ENCODE measurements at places on chromosomes 2 and 18.

DNA sequence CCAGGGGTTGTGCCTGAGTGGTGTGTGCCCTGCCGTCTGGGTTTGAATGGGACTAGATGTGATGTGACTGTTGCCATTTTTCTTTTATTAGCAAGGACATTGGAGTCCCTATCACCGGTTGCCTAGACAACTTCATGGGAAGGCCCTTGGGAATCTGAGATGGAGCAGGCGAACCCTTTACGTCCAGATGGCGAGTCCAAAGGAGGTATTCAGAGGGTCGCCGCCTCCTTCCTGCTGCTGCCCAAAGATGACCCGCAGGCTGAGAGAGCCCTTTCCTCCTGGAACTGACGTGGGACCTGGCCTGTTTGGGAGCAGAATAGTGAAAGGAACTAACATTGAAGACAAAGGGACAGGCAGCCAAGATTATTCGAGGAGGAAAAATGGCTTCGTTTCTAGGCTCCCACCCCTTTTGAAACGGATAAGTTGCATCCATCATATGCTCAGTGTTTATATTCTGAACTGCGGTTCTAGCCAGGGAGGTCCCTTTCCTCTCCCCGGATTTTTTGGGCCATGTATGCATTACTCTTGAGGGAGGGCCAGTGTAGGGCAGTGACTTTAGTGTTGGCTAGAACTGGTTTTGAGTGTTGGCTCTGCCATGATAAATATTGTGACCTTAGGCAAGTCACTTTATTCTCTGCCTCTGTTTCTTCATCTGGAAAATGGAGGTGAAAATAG is 673 bp downstream of the CENPO start:
- peak overlapping the region; percentile 92 for H3K27ac ChIP-seq
- H3K4me1 ChIP-seq = peaks cover 26% of the 10 kb centered on the region
- H3K27me3 ChIP-seq = no peaks in the 10 kb centered on the region

DNA sequence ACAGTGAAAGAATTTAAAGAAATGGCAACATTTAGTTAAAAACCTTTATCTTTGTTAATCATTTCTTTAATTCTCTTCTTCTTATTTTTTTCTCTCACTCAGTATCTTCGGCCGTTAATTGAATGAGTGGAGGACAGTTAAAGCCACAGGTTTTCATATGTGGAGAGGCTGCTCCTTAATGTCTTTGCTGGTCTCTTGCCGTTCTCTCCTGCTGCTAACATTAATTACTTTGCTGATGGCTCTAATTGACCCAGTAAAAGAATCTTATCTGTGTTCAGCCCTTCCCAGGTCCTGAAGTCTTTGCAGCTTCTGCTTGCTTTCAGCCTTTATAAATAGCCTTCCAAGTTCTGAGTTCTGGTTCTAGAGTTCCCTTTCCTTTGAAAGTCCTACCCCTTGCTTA is 77.1 kb downstream of the ADAM23 start:
- peak overlapping the region; percentile 73 for H3K27ac ChIP-seq
- H3K27me3 ChIP-seq = no peaks in the 10 kb centered on the region
- peak; percentile 7 for DNase-seq
- H3K36me3 ChIP-seq = no peaks in the 10 kb centered on the region
- no peak overlapping the region for H3K4me3 ChIP-seq

- H3K27ac ChIP-seq = no peak overlapping the region
- H3K36me3 ChIP-seq = peaks cover 9% of the 10 kb centered on the region
- no peak for DNase-seq
- no peak overlapping the region for H3K4me3 ChIP-seq
- H3K4me1 ChIP-seq = peaks cover 36% of the 10 kb centered on the region
Measured at GRCh38 chr2:144430722-144431391, 89.1 kb downstream of the ZEB2 start.

DNA sequence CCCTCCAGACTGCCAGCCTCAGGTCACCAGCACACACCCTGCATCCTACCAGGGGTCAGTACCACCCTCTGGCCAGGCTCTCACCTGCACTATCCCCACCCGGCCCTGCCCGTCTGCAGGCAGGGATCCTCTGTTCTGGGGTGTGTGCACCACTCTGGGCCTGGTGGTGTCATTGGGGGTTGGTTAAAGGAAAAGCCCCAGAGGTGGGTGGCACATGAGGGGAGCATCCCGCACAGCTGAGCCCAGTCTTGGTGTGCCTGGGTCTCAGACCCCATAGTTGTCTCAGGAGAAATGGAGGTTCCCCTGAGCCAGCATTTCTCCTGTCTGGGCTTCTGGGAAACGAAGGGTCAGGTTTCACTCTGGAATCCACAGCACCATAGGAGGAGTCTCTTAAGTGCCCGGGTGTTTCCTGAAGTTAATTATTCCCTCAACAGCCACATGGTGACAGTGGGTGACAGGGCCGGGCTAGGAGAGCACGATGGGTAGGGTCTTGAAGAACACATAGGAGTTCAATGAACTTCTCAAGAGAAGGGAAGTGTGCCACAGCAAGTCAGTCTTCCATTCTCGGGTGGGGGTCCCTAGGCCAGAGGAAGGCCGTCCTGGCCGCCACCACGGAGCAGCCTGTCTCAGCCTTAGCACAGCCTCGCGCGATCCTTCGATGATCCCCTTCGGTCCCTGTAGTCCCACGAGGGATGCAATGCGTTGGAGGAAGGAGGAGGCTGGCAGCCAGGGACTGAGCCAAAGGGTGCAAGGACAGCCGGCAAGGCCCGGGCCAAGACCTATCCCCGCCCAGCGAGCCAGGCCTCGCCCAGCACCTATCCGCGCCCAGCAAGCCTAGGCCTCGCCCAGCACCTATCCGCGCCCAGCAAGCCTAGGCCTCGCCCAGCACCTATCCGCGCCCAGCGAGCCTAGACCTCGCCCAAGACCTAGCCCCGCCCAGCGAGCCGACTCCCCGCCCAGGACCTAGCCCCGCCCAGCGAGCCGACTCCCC is 1.1 kb upstream of the FARP2 start:
- DNase-seq = peak; percentile 87
- H3K27me3 ChIP-seq = no peaks in the 10 kb centered on the region
- peak overlapping the region; percentile 40 for H3K4me3 ChIP-seq
- peaks cover 9% of the 10 kb centered on the region for H3K36me3 ChIP-seq
- H3K4me1 ChIP-seq = peaks cover 25% of the 10 kb centered on the region

- H3K36me3 ChIP-seq = no peaks in the 10 kb centered on the region
- no peaks in the 10 kb centered on the region for H3K27me3 ChIP-seq
- H3K27ac ChIP-seq = no peak overlapping the region
- no peak overlapping the region for H3K4me3 ChIP-seq
- H3K4me1 ChIP-seq = peaks cover 4% of the 10 kb centered on the region
Measured at GRCh38 chr18:7637269-7637668, 70.2 kb downstream of the PTPRM start.

DNA sequence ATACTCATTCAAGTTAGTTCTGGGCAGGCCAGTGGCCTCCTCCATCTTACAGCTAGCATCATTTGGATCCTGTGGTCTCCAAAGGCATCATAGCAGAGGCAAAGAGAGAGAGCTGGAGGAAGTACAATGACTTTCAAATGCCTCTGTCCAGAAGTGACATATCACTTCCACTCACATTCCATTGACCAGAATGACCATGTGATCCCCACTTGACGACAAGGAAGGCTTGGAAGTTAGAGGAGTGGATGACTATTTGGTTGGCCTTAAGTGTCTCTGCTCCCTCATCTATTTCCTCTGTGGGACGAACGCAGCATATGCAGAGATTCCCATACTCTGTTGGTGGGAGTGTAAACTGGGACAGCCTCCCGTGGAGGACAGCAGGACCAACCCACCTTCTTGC is 27.8 kb upstream of the MLPH start:
- H3K4me1 ChIP-seq = no peaks in the 10 kb centered on the region
- no peak overlapping the region for H3K27ac ChIP-seq
- no peaks in the 10 kb centered on the region for H3K27me3 ChIP-seq
- H3K4me3 ChIP-seq = no peak overlapping the region
- no peak for DNase-seq

GRCh38 chr2:48347712-48348111 is 182.2 kb upstream of the STON1 start:
- H3K4me1 ChIP-seq = peaks cover 28% of the 10 kb centered on the region
- peaks cover 14% of the 10 kb centered on the region for H3K36me3 ChIP-seq
- no peak overlapping the region for H3K27ac ChIP-seq

DNA sequence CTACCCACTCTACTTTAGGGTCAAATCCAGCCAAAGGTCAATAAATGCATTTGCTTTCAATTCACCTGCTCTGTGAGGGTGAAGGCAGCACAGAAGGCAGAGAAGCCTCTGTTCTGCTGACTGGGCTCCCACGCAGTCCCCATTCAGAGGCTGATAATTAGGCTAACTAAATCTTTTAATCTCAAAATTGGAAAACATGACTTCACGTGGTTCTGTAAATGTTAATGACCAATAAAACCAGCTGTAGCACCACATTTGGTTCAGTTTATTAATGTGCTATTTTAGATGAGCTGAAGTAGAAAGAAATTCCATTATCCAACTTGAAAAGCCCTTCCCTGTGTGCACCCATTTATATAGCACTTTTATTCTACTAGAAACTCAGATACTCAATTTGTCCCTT is 310.6 kb downstream of the C1D start:
- H3K36me3 ChIP-seq = no peaks in the 10 kb centered on the region
- no peak for DNase-seq
- no peak overlapping the region for H3K27ac ChIP-seq
- H3K4me1 ChIP-seq = peaks cover 13% of the 10 kb centered on the region
- no peaks in the 10 kb centered on the region for H3K27me3 ChIP-seq

DNA sequence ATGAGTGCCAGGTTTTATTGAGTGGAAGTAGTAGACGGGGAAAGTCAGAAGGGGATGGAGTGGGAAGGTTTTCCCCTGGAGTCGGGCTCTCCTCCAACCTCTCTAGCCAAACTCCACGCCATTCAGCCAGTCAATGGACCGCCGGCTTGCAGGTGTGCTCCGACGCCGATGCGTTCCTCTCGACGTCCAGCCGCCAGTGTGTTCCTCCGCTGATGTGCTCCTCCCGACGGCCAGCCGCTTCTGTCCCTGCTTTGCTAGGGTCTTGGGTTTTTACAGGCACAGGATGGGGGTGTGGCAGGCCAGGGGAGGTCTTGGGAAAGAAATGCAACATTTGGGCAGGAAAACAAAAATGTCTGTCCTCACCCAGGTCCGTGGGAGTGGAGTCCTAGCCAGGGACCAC is 94.3 kb upstream of the TEX51 start:
- H3K27ac ChIP-seq = no peak overlapping the region
- peaks cover 25% of the 10 kb centered on the region for H3K4me1 ChIP-seq
- DNase-seq = no peak
- no peak overlapping the region for H3K4me3 ChIP-seq
- H3K27me3 ChIP-seq = no peaks in the 10 kb centered on the region

- H3K27me3 ChIP-seq = no peaks in the 10 kb centered on the region
- no peaks in the 10 kb centered on the region for H3K36me3 ChIP-seq
Measured at GRCh38 chr2:46914578-46915230, 902 bp downstream of the MCFD2 start.

DNA sequence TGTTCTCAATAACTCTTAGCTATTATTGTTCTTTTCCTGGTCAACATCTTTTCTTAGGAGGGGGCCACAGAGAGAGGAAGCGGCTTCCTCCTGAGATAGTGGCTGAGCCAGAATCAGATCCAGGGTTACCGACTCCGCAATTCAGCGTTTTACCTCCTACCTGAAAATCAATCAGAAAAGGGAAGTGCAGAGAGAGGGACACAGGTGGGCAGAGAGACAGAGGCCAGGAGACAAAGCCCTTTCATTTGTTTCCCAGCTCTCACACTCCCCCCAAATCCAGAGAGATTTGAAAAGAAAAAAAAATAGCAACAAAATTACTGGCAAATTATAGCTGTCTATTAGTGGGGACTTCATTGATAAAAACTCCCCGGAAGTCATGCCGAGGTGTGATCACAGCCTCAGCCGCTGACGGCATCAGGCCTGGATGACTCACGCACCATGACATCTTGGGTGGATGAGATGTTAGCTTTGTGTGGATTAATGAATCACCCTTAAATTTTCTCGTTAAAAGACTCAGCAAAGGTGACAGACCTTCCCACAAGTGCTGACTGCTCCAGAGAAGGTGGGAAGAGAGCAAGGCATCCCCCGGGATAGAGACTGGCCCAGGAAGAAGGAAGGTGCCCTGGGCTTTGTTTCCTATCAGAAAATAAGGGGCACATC is 120.7 kb downstream of the LOXHD1 start:
- H3K27me3 ChIP-seq = no peaks in the 10 kb centered on the region
- no peaks in the 10 kb centered on the region for H3K36me3 ChIP-seq
- H3K4me1 ChIP-seq = no peaks in the 10 kb centered on the region
- no peak overlapping the region for H3K27ac ChIP-seq
- DNase-seq = no peak
- H3K4me3 ChIP-seq = no peak overlapping the region

DNA sequence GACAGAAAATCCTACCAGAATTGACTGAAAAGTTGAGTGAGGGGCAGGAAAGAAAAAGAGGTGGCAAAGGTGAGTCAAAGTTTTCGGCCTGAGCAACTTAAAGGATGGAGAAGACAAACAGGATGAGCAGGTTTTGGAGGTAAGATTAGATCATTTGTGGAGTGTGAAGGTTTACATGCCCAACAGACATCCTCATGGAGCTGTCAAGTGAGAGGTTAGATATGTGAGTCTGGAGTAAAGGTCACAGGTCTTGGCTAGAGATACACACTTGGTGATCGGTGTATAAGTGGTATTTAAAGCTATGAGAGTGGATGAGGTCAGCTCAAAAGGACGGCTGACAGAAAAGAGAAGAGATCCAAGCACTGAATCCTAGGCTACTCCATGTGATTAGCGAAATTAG is 11.1 kb upstream of the MYL12A start:
- H3K4me3 ChIP-seq = no peak overlapping the region
- H3K4me1 ChIP-seq = no peaks in the 10 kb centered on the region
- DNase-seq = no peak

DNA sequence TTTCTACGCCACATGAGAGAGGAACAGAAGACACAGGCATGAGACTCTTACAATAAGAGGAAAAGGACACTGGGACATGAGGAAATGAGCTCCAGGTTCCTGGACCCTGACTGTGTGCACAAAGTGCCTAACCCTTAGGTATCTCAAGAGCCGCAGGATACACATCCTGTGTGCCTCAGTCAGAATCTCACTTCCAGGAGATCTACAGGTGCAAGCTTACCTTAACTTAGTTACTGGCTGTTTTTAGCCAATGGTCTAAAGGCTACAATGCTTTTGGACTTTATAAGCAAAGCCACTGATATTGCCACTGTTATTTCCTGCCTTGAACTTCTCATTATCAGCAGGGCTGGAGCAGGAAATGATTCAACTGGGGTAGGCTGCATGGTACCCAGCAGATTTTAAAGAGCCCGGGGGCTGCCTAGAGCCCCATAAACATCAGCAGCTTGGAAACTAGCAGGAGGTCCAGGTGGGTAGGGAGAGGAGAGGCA is 254.4 kb downstream of the ZNF521 start:
- H3K27me3 ChIP-seq = no peaks in the 10 kb centered on the region
- no peaks in the 10 kb centered on the region for H3K36me3 ChIP-seq
- H3K4me1 ChIP-seq = peaks cover 19% of the 10 kb centered on the region

DNA sequence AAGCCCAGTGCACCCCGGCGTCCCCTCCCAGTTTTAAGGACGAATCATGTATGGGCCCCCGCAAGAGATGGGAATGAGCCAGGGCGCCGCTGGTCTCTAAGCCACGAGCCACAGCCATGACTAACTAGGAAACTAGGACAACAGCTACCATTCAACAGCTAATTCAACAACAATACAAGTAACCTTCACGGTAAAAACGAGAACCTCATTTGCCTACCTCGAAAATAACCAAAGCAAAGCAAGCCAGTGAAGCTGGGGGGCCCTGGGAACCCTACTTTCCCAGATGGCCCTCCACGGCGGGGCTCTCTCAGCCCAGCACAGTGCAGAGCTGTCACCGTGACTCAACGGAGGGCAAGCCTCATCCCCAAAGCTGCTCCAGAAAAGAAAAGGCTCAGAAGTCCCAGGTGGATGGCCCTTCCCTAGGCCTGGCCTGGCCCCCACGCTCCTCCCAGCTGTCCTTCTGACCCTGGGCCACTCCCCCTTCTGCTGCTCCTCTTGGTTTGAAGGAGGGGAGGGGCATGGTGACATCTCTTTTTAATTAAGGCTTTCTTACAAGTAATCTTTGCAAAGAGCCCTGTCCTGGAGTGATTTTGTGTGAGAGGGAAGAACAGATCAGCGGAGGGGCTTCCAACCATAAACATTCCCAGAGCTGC is 126.3 kb downstream of the HDAC4 start:
- H3K4me1 ChIP-seq = peaks cover 29% of the 10 kb centered on the region
- H3K27me3 ChIP-seq = no peaks in the 10 kb centered on the region
- DNase-seq = peak; percentile 72
- no peak overlapping the region for H3K4me3 ChIP-seq

All from neural progenitor cell (in vitro differentiated cells).